Stimulated activated CD4-positive, alpha-beta T cell treated with anti-CD3 and anti-CD28 coated beads, Interleukin-4, amount 100 ng/mL, for 24 hours (primary cell): ENCODE measurements at places on chromosomes 16 and 17.
A peak's percentile ranks its signal among the peaks of the same experiment; 100 is the strongest.

DNA sequence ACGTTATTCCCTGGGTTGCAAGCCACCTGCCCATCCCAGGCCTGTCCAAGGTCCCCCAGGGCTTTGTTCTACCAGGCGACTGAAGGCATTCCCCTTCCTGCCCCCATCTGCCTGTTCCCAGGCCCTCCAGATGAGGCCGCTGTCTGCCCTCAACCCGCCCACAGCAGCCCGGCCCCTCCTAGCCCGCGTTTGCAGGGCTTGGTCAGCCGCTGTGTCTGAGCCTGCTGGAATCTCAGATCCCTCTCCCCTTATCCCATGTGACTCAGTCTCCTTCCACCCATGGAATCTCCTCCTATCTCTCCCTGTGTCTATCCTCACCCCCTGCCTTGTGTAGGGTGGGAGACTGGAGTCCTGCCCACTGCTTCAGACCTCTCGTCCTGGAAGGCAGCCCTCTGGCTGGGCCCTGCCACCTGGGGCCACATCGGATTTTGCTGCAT is 186.0 kb upstream of the TNRC6C start:
- DNase-seq = peak; percentile 67

DNA sequence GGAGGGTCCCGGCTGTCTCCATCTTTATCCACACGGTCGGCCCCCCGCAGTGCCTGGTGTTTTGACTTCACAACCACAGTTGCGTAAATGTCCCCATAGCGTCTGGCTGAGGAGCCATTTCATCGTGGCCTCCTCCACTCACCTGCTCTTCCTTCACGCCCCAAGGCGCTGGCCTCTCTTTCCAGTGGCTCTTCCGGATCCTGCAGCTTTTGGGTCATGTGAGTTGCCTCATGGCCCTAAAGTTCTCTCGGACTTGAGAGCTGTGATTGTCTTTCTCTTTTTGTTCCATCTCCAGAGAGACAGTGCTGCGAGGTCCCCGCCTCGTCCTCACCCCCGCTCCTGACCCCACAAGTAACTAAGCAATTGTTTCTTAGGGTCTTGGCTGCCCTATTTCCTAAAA is 22.7 kb downstream of the FLYWCH1 start:
- DNase-seq = no peak

- DNase-seq = no peak
Observed at GRCh38 chr17:79607940-79608623, 2.8 kb downstream of the RBFOX3 start.

GRCh38 chr17:80782536-80783427 is 208.9 kb upstream of the CHMP6 start:
- DNase-seq = peak; percentile 39

GRCh38 chr17:39225959-39226683 is 376 bp upstream of the STAC2 start:
- peak; percentile 45 for DNase-seq

DNA sequence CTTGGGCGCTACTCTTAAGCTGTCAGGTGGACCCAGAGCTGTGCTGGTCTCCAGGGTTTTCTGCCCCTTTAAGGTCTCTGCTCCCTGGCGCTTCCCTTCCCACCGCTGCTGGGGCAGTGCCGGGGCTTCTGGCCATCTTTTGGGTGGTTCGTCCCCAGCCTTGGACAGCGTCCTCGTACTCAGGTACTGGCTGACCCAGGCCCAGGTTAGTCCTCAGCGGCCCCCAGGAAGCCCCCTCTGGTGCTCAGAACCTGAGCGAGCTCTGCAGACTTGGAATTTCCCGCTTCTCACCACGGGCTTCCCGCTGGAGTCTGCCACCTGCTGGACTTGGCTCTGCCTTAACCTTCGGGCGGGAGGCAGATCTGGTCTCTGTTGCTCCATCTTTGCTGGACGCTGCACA is 94.1 kb upstream of the ZNF750 start:
- no peak for DNase-seq

- no peak for DNase-seq
Observed at GRCh38 chr17:9900784-9901183, 4.3 kb downstream of the RCVRN start.

DNA sequence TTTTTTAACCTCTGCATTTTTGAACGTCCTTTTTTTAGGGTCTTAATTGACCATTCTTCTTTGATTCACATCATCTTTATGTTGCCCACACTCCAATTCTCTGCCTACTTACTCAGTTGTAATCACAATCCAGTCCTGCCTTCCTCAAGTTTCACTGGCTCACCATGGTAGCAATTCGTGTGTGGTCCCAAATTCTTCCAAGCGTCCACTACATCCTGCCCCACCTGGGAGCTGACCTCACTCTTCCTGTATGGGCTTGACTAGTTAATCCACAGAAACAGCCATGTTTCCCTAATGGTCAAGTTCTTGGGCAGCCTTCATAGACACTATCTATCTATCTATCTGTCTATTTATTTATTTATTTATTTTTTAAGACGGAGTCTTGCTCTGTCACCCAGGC is 7.1 kb downstream of the TLCD2 start:
- DNase-seq = no peak

DNA sequence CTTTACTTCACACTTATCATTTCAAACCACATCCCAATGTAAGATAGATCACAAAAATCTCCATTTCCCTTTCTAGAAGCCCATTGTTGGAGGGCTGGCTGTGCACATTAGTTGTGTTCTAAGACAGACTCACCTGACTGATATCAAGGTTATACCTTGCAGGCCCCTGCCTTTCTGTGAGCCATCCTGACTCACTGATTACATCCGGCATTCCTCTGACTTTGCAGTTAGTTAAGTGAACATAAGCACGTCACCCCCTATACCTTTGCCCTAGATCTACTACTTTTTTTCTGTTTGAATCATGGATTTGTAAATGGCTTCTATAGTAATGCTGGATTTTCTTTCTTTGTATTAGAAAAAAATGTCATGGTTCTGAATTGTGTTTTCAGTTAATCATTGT is 78.3 kb downstream of the TANGO6 start:
- no peak for DNase-seq

GRCh38 chr16:11032000-11032921 is 87.9 kb downstream of the CLEC16A start:
- no peak for DNase-seq
